H7 (cell line): ENCODE measurements at places on chromosomes 7 and 10.

DNA sequence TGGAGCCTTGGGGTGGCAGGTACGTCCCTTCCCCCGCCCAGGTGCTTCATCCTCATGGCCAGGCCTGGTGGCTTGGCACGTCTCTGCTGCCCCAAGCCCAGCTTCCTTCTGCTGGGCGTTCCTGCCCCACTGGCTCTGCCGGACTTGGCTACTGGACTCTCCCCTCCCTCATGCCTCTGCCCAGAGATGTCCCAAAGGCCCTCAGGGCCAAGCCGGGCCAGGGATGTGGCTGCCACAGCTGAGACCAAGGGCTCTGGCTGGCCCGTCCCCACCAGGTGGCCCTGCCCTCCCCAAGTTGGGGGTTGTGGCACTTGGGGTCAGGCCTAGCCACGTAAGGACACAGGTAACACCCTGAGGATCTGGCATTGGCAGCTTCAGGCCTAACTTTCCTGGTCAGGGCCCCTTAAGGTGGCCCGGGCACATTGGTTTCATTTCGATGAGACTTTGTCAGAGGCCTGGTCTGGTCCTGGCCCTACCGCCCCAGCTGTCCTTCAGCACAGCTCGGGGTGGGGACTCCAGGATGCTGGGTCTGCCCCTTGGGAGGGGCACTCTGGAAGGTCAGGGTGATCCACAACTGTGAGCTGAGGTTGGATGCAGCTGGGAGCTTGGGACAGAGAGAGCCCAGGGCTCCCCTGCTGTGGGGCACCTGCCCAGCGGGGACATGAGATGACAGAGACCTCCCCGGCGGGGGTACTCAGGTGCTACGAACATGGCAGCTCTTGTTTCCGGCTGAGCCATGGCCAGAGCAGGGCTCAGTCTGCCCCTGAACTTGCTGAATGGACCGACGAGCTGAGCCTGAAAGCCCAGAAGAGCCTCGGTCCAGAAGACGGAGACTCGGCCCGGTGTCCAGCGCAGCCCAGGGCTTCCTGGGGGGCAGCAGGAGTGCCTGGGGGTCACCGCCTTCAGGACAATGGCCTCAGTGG lies 2.9 kb downstream of the BHLHA15 start:
- peak; percentile 61 for DNase-seq

DNA sequence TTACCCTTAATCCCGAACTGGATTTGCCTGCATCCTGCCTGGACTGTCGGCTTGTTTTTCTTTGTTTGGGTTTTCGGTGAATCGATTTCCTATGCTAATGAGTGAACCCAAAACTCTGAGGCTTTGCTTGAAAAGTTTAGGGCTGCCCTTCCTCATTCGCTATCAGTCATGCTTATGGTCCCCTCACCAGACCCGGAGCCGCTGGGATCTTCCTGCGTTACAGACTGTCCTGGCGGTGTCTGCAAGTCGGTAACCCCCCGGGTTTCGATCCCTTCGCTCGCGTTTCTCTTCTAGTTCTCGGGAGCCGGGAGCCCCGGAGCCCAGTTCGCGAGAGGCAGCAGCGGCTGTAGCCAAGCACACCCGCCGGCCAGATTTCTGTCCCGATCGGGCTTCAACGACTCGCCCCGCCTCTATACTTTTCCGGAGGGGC lies 2.2 kb downstream of the EMX2 start:
- DNase-seq: peak; percentile 70

DNA sequence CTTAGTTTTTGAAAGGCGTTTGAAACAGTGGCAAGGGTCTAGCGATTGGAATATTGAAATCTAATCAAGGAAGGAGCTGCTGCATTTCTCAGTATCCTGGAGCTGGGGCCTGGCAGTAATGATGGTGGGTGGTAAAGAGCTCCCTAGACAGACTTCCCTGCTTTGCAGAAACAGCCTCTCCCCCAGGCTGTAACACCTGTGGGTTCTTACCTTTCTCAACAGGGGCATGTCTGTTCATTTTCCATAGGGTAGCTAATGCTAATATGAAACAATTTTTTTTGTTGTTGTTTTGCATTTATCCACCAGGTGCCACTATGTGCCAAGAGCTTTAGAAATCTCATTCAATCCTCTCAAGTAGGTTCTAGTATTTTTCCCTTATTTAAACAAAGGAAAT lies 345.5 kb downstream of the REEP3 start:
- no peak for DNase-seq

- no peak for DNase-seq
These were observed 1191.1 kb downstream of the SORCS1 start for GRCh38 chr10:105973360-105973759.

DNA sequence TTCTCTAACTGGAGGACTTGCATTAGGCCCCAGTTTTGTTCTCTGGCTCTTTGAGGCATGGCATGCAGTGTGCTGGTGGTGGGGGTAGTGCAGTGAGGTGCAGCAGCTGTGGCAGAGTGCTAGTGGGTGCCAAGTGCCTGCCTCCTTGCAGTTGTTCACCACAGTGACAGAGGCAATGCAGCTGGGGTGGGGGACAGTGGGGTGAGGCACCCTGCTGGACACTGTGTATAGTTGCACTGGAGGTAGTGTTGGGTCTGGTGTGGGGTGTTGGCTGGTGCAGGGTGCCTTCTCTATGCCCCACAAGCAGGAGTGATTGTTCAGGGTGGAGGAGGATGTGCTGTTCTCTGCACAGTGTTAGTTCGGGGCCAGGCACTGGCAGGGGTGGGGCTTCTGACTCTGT lies 21.7 kb upstream of the KEL start:
- DNase-seq: no peak

DNA sequence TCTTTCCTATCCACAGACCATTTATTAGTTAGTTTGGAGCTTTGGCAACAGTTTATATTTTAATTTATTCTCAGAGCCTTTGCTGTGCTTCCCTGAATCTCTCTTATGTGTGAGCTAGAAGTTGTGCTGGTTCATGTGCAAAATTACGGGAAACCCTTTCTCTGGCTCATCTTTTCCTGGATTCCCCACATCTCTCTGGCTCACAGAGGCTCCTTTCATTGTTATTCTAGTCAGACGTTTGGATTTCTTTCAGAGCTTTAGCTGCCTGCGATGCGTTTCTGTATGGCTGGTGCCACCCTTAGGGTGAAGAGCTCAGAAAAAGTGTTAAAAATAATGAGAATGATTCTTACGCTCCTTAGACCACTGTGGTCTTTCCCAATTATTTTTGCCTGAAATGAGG lies 53.3 kb downstream of the TPST1 start:
- peak; percentile 20 for DNase-seq
